ENCODE measurements at places on chromosomes 2 and 18. TPM values are rescaled to one million over a fixed set of nuclear protein-coding genes. Genes with fewer than 3 reads are reported as not detected.
A peak's percentile ranks its signal among the peaks of the same experiment; 100 is the strongest.

The DUSP11 gene
- total RNA-seq = 25.5 TPM

- no peak for DNase-seq
These were observed 45.1 kb upstream of the FAM98A start for GRCh38 chr2:33644215-33644614.

GRCh38 chr18:57004366-57005121 is 142.3 kb upstream of the BOD1L2 start:
- DNase-seq = peak; percentile 7

- no peak for DNase-seq
These were observed 265.5 kb upstream of the KCNJ3 start for GRCh38 chr2:154433010-154433409.

DNA sequence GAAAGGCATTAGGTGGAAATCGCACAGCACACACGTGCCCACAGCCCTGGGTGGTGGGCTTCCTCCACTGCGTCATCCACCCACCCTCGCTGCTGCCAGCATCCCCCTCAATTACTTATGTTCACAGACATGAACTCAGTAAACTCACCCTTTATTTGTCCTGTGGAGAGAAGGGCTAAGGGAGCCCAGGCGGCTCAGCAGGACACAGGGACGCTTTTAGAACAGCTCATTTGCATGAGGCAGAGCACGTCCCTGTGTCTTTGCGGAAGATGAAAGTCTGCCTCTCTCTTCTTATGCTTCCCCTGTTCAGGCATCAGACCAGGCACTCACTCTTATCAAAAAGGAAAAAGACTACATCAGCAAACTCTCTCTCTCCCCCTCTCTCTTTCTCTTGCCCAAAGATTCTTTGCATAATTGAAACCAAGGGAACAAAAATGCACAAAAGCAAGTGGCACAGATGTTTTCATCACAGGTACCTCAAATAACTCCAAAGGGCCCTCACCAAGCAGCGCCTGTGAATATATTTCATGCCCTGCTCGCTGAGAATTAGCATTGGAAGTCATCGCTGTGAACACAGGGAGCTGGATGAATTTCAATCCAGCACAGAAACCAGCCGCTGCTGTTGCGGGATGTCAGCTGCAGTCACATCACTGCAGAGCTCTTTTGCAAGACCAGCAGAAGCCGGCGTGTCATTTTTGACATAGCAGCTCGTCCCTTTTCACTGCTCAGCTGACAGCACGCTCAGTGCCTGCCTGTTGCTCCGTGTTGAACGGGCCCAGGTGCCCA is 376.3 kb upstream of the MYT1L start:
- DNase-seq = no peak

The ATG9A gene
- total RNA-seq = 53.3 TPM

GRCh38 chr2:64288321-64289193 is 144.3 kb upstream of the PELI1 start:
- DNase-seq = no peak

DNA sequence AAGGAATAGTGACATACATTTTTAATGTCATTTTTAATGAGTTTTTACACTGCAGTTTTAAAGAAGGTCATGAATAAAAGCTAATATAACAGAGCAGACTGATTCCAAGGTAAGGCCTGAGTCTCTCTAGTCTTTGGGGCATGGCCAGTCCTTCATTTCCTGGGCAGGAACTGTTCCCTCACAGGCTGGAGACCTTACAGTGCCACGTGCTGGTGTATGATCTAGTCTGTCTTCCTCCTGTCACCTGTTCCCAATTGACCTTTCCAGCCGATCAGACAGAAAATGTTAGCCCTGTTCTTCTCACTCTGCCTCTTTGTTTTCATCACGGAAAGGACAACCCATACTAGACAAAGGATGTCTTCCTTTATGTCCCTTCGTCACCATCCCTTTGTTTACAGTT is 33.6 kb downstream of the ZCCHC2 start:
- no peak for DNase-seq

DNA sequence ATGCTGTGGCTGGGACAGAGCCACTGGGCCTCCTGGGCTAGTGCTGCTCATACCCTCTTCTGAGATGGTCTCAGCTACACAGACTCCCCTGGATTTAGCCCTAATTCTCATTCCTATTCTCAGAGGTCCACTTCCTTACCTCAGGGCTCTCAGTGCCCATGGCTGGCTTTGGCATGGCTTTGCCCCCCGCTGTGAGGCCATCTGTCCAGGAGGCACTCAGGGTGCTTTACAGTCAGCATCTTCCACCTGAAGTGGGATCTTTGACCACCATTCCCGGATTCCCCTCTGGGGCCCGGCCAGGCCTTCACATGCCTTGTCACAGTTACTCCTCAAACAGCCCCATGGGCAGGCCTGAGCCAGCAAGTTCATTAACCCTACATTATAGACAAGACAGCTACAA is 161.8 kb downstream of the CELF4 start:
- no peak for DNase-seq

The TCF23 gene
- not detected for total RNA-seq

GRCh38 chr2:176066645-176067588 is 16.8 kb downstream of the EVX2 start:
- no peak for DNase-seq

DNA sequence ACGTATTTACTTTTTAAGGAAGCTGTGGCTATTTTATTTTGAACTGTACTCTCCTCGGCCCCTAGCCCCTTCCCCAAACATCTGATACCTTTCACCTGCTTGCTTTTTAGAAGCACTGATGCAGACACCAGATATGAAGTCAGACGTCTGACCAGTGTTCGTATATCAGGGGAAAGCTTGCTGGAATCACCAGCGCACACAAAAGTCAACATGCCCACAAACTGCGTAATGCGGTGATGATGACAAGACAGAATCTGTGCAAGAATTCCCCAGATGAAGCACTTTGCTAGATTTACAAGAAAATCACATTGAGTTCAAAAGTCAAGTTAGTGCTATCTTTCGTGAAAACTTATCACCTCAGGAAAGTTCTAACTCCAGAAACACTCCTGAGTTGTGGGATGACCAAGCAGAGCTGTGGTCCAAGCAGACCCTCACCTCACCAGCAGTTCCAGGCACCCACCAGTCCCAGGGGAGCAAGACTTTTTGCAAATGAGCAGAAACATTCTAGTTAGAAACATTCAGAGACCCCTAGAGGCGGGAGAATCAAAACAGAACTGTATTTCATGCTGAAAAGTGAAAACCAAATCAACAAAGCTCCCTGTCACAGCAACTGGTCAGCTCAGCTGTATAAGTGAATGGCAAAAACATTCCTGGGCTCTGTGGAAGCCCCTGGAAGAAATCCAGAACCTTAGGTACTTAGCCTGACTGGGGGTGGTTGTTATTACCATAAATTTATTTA is 55.7 kb downstream of the INO80C start:
- DNase-seq = no peak

- no peak for DNase-seq
These were observed 232.6 kb downstream of the EN1 start for GRCh38 chr2:118614841-118615271.

The GREB1 gene
- total RNA-seq = 0.07 TPM

Measured in pulmonary artery endothelial cell (primary cell).